ENCODE measurements at places on chromosomes 16 and 17.

DNA sequence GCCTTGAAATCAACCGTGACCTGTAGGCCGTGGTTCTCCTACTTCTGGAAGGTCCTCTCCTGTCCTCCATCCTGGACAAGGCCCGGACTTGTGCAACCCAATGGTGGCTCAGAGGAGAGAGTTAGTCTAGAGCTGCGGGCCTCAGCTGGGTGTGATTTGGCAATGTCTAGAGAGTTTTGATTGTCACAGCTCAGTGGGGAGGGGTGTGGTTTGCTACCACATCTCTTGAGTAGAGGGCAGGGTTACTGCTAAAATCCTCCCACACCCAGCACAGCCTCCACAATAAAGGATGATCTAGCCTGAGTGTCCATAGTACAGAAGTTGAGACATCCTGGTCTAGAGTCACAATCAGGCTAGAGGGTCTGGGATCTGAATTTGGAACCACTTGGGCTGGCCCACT, 40.3 kb downstream of the MYH13 start:
- no peak for DNase-seq

- DNase-seq = no peak
These were observed 17.4 kb downstream of the DUSP14 start for GRCh38 chr17:37507111-37507510.

DNA sequence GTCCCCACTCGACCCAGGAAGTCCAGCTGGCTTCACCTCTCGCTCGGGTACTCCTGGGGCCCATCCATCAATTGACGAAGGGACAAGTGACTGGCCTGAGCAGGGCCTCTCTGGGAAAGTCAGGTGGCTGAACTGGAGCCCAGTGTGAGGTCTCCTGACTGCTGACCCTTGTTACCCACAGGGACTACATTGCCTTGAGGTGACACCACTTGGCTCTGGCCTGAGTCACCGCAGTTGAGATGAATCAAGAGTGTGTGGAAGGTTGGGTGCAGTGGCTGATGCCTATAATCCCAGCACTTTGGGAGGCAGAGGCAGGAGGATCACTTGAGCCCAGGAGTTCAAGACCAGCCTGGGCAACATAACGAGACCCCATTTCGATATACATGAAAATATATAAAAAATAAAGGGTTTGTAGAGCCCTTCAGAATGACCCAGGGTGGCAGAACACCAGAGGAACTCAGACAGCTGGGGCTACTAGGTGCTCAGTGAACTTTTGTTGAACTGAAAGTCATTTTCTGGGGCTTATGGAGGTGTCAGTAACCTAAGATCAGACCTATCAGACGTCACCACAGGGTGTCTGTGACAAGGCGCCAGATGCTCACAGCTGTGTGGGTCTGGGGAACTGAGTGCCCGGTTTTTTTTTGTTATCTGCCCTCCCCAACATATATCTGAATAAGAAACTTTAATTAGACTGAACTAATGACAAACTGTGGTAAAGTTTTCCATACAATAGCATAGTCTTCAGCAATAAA, 14.8 kb upstream of the ZFP90 start:
- no peak for DNase-seq

GRCh38 chr17:45104907-45105624, 27.2 kb downstream of the PLCD3 start:
- no peak for DNase-seq

DNA sequence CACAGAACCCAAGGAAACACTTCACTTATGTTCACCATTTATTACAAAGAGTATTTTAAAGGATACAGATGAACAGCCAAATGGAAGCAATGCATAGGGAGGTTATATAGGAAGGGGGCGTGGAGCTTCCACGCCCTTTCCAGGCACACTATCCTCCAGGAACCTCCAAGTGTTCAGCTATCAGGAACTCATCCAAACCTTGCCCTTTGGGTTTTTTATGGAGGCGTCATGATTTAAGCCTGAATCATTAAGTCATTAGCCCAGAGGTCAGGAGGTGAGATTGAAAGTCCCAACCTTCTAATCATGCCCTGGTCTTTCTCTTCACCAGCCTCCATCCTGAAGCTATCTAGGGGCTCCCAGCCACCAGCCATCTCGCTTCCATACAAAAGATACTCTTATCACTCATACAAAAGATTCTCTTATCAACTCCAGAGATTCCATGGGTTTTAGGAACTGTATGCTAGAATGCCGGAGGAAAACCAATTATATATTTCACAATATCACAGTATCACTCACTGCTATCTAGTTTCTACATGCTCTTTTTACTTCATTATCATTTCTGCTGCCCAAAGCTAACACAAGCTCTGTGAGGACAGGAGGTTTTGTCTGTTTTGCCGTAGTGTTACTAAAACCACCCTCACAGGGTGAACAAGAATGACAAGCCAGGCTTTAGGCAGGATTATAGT, 213.4 kb downstream of the SLC39A11 start:
- DNase-seq = no peak

GRCh38 chr16:65392806-65393565, 271.1 kb upstream of the CDH11 start:
- no peak for DNase-seq

- DNase-seq = no peak
These were observed 146.6 kb downstream of the IRF8 start for GRCh38 chr16:86045591-86045971.

DNA sequence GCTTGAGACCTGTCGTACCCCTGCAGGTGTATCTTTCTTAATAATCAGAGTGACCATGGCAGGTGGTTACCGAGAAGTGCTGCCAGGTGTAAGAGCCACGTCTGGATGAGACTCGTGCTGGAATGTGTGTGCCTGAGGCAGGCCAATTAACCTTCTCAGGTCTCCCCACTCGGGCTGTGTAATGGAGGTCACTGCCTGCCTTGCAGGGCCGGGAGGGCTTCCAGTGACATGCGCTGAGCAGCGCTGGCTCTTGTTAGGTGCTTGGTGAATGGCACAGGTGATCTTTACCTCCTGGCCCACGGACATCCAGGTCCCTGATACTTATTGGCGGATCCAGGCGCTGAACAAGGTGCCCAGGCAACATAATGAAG, 4.6 kb upstream of the GSE1 start:
- DNase-seq = no peak

GRCh38 chr16:24729951-24730815, 732 bp downstream of the TNRC6A start:
- no peak for DNase-seq

- DNase-seq = no peak
These were observed 20.7 kb downstream of the SLC43A2 start for GRCh38 chr17:1607971-1608320.

DNA sequence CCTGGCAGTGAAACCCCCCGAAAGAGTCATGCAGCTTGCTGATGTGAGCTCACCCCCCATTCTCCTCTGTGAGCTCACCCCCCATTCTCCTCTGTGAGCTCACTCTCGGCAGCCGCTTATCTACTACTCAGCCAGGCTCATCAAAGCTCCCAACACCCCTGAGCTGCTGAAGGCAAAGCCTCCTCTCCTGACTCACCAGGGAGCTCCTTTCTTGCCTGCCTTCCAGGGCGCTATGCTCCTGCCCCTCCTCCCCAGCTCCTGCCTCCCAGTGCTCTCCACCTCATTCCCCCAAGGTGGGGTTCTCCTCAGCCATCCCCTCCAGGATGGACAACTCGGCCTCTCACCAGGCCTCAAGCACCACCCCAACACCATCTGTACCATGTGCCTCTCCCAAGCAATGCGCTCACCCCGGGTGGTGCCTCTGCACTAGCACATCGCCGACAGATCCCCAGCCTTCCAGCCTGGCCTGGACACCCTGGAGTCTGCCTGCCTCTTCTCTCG, 27.7 kb upstream of the FAAP100 start:
- no peak for DNase-seq

GRCh38 chr17:47324224-47325020, 667 bp downstream of the EFCAB13 start:
- peak; percentile 15 for DNase-seq

DNA sequence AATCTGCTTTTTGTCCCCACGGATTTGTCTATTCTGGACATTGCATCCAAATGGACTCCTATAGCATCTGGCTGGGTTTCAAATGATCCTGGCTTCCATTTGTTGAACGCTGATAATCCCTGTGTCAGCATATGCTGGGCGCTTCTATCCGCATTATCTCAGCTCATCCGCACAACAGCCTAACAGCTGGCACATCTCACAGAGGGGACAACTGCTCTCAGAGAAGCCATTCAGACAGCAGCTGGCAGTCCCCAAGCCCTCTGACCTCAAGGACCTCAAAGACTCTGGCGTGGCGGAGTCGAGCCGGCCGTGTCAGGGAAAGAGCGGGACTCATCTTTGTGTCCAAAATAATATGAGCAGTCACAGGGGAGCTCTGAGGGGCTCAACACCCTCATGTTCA, 82.3 kb downstream of the NT5M start:
- DNase-seq = no peak

- no peak for DNase-seq
These were observed 17.4 kb downstream of the PIEZO1 start for GRCh38 chr16:88767546-88768070.

- no peak for DNase-seq
These were observed 10.4 kb downstream of the KPNB1 start for GRCh38 chr17:47660064-47660492.

GRCh38 chr17:77042476-77043231, 98.1 kb upstream of the SEC14L1 start:
- no peak for DNase-seq

GRCh38 chr17:2214047-2214928, 89.3 kb downstream of the SMG6 start:
- DNase-seq = no peak

DNA sequence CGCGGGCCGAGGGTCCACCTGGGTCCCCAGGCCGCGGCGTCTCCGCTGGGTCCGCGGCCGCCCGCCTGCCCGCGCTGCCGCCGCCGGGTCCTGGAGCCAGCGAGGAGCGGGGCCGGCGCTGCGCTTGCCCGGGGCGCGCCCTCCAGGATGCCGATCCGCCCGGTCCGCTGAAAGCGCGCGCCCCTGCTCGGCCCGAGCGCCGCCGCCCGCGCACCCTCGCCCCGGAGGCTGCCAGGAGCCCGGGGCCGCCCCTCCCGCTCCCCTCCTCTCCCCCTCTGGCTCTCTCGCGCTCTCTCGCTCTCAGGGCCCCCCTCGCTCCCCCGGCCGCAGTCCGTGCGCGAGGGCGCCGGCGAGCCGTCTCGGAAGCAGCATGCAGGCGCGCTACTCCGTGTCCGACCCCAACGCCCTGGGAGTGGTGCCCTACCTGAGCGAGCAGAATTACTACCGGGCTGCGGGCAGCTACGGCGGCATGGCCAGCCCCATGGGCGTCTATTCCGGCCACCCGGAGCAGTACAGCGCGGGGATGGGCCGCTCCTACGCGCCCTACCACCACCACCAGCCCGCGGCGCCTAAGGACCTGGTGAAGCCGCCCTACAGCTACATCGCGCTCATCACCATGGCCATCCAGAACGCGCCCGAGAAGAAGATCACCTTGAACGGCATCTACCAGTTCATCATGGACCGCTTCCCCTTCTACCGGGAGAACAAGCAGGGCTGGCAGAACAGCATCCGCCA, 504 bp downstream of the FOXC2 start:
- no peak for DNase-seq

DNA sequence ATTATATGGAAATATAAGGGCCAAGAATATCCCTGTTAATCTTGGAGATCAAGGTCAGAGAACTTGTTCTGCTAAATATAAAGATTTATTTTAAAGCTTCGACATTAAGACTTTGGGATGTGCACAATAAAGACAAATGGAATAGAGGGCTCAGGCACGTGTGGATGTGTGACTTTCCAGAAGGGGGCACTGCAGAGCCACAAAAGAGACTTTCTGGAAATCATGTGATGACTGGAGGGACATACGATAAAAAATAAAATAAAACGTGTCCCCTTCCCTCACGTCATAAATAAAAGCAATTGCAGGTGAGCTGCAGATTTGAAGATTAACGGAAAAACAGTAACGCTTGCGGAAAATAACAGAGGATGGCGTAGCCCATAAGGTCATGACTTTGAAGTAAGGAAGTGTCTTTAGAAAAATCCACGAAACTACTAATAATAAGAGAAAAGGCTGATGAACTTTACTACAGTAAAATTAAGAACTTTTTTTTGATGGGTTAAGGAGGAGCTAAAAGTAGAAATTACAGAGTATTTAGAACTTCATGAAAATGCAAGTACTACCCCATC, 9.4 kb upstream of the ENGASE start:
- peak; percentile 35 for DNase-seq

GRCh38 chr17:37065486-37066321, 117.0 kb downstream of the AATF start:
- DNase-seq = no peak

- DNase-seq = no peak
These were observed 47.1 kb downstream of the PRMT7 start for GRCh38 chr16:68357923-68358322.

GRCh38 chr16:4733747-4734062, 366 bp downstream of the ANKS3 start:
- peak; percentile 4 for DNase-seq

- no peak for DNase-seq
These were observed 157.8 kb downstream of the HS3ST3B1 start for GRCh38 chr17:14458724-14459123.

DNA sequence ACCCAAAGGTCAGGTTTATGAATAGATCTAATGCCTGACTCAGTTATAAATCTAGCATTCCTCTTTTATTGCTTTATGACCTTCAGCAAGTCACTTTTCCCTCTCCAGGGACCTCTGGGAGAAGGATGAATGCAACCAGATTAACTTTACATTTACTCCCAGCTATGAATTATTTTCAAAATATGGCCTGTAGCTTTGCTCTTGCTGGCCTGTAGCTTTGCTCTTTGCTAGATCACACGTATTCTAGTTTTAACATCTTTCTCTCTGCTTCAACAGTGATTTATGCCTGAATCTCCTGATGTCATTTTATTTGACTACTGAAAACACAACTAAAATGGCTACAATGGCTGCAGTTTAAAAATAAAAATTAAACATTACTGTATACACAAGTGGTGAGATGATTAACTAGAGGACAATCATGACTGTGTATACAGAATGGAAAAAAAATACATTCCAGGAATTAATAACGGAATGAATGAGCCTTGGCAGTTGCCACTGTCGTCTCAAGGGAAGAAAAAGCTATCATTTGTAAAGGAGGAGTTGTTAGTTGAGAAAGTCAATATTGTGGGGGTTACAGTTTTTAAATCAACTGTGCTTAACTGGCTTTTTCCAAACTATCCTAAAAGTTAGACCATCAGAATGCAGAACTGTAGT, 434.5 kb upstream of the GOT2 start:
- DNase-seq = no peak

GRCh38 chr17:80619535-80620235, 75.0 kb downstream of the RPTOR start:
- no peak for DNase-seq
